ENCODE measurements at places on chromosomes 2 and 18.

DNA sequence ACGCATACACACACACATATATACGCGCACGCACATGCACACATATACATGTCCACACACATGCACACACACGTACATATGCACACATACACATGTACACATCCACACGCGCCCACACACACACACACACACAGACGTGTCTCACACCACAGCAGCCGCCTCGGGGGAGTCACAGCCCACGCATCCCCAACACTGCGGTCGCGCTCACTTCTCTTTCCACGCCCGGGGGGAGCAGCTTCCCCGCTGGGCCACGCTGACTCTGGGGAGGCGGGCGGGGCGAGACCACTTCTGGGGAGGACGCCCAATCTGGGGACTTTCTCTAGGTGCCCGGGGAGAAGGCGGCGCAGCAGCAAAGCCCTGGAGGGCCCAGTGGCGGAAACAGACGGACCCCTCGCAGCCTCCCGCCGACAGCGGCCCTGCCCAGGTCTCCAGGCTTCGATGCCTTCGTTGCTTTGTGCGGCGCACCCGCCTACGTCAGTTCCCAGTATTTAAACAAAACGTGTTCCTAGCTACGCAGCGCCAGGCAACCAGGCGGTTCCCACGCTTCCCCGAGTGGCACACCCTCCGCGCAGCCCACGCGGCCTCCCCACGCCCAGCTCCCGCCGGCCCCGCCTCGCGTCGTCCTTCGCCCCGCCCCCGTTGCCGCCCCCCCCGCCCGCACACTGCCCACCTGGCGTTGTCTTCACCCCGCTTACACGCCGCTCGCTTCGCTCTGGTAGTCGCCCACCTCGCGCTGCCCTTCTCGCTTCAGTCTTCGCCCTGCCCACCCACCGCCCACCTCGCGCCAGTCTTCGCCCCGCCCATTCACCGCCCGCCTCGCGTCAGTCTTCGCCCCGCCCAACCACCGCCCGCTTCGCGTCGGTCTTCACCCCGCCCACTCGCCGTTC is 810 bp upstream of the RBFA start:
- no peak for DNase-seq

- no peak for DNase-seq
Observed at GRCh38 chr2:240579071-240579762, 7.3 kb upstream of the CAPN10 start.

- no peak for DNase-seq
Observed at GRCh38 chr2:74292751-74293150, 50.5 kb downstream of the SLC4A5 start.

GRCh38 chr18:9017167-9017904 is 85.2 kb upstream of the NDUFV2 start:
- DNase-seq: no peak

GRCh38 chr18:46226461-46226860 is 122.3 kb downstream of the HAUS1 start:
- no peak for DNase-seq

DNA sequence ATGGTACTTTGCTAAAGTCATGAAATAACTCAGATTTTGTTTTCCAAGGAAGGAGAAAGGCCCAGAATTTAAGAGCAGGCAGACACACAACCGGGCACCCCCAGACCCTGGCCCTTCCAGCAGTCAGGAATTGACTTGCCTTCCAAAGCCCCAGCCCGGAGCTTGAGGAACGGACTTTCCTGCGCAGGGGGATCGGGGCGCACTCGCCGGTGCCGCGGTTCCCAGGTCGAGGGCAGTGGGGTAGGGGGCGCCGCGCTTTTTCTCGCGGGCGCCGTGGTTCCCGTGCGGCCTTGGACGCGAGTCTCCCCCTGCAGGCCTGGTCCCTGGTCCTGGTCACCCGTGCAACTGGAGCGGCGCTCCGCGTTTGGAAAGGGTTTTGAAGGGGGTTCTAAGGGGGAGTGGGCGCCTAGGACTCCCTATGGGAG is 1.2 kb downstream of the ZNF236 start:
- no peak for DNase-seq

- DNase-seq: no peak
Observed at GRCh38 chr2:45892757-45893156, 241.3 kb downstream of the PRKCE start.

- no peak for DNase-seq
Observed at GRCh38 chr18:28905509-28905908, 728.6 kb upstream of the CDH2 start.

DNA sequence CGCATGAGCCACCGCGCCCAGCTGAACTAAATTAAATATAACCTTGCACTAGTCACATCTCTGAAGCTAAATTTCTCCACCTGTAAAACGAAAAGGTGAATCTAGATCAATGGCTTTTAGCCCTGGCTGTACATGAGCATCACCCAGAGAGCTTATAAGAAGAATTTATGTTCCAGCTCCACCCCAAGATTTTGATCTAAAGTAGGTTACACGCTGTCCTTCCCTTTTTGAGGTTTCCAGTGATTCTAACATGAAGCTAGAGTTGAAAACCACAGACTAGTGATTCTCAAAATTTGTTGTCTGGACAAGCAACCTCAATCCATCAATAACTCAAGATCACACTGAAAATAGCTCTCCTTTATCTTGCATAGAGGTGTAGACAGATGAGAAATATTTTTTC is 208.8 kb upstream of the CRIM1 start:
- no peak for DNase-seq

GRCh38 chr2:59276033-59276432 is 1034.9 kb upstream of the FANCL start:
- DNase-seq: no peak

Measured in anterior cingulate cortex (tissue), 58 donors.